Activated CD8-positive, alpha-beta T cell treated with anti-CD3 and anti-CD28 coated beads for 36 hours (primary cell): ENCODE measurements at places on chromosomes 12 and 14.

- DNase-seq: no peak
Measured at GRCh38 chr12:53625373-53625945, 723 bp downstream of the ATF7 start.

GRCh38 chr14:103621860-103622259, 7.2 kb upstream of the KLC1 start:
- no peak for DNase-seq

DNA sequence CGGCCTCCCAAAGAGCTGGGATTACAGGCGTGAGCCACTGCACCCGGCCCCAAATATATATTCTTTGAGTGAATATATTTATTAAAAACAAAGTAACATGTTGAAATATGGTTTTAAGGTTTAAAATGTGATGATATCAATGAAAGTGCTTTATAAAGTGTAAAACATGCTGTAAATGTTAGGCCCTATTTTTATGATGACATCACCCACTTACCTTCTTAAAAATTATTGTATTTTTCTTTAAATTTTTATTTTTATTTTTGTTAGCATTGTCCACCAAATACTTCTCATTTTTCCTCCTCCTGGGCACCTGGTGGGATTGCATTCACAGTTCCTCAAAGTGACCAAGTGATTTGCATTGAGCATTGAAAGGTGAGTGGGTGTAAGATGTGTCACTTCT, 152.6 kb upstream of the TBX3 start:
- DNase-seq: no peak

DNA sequence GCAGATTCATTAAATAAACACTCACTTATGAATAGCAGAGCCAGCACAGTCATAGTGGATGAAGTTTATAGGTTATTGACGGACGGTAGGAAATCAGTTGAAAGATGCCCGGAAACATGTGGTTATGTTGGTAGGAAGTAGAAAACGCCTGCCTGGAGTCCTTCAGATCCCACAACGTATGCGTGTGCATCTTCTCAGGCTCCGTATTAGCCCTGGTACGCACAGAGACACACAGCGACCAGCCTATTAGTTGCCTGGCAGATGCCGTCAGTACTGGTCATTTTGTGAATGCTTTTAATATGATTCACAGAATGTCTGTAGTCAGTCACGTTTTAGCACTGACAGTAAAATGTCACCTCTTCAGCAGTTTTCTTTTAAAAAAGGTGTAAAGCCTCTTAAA, 196.4 kb downstream of the RGS6 start:
- DNase-seq: no peak

- DNase-seq: no peak
Measured at GRCh38 chr14:72182708-72183432, 250.6 kb downstream of the RGS6 start.

- peak; percentile 49 for DNase-seq
Measured at GRCh38 chr12:57614178-57614947, 3.1 kb downstream of the ARHGEF25 start.

- no peak for DNase-seq
Measured at GRCh38 chr14:53884601-53885000, 72.0 kb downstream of the BMP4 start.

GRCh38 chr12:52346593-52346992, 20.7 kb downstream of the KRT85 start:
- DNase-seq: no peak

DNA sequence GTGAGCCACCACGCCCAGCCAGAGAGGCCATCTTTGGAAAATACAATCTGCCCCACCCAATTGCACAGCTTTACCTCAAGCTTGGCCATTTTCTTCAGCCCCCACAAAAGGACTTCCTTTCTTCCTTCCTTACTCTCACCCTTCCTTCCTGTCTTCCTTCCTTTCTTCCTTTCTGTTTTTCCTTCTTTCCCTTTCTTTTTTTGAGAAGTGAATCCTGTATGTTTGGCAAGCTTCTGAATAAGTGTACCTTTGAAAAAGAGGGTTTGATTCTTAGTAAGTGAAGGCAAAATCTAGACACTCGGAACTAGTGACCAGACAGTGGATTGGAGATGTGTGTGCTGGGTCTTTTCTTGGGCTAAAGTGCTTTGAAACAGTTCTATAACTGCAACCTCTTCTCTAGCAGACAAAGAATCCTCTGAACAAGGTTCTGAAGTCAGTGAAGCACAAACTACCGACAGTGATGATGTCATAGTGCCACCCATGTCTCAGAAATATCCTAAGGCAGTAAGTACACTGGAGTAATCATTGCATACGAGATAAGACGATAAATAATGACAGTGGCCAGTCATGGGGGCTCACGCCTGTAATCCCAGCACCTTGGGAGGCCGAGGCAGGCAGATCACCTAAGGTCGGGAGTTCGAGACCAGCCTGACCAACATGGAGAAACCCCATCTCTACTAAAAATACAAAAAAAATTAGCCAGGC, 49.5 kb downstream of the SUPT16H start:
- DNase-seq: no peak

- DNase-seq: no peak
Measured at GRCh38 chr12:32166510-32166909, 59.9 kb downstream of the BICD1 start.

DNA sequence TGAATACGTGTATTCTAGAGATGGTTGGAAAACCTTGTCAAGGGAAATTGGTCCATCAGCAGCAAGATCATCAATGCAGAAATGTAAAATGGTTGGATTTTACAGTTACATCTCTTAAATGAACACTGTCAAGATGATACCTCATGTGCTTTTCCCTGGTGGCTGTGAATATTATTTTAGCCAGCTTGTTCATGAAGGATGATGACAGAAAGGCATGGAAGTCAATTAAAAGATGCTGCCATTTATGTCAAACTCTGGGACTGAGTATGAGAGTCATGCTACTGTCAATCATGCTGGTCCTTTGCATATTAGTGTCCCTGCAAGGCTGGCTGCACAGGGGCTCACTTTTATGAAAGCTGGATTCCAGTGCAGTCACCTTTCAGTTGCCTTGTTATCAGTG, 10.3 kb upstream of the RERG start:
- no peak for DNase-seq

- DNase-seq: peak; percentile 90
Measured at GRCh38 chr12:108568338-108569154, 6.2 kb downstream of the ISCU start.

DNA sequence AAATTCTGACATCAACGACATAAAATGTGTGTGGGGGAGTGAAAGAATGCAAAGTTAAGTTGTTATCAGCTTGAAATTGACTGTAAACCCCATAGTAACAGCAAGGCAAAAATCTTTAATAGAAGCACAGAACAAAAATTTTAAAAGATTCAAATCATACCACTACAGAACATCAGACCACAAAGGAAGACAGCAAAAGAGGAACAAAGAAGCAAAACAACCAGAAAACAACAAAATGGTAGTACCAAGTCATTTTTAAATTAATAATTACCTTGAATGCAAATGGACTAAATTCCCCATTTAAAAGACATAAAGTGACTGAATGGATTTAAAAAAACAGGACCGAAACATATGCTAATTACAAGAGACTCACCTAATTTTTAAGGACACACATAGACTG, 31.3 kb downstream of the A2M start:
- no peak for DNase-seq

DNA sequence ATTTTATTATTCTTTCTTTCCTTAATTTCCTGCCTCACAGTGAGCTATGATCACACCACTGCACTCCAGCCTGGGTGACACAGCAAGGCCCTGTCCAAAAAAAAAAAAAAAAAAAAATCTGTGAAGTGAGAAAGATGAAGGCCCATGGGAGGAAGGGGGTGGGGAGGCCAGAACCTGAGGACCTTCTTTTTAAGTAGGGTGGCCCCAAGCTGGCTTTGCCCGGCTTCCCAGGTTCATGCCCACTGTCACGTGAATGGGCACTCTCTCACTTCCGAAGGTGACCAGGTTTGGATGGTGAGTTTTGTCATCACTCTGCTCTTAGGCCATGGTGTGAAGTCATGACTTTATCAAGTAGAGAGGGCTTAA, 82.3 kb downstream of the TNFAIP2 start:
- DNase-seq: no peak

- no peak for DNase-seq
Measured at GRCh38 chr12:20375560-20375959, 7.2 kb downstream of the PDE3A start.

DNA sequence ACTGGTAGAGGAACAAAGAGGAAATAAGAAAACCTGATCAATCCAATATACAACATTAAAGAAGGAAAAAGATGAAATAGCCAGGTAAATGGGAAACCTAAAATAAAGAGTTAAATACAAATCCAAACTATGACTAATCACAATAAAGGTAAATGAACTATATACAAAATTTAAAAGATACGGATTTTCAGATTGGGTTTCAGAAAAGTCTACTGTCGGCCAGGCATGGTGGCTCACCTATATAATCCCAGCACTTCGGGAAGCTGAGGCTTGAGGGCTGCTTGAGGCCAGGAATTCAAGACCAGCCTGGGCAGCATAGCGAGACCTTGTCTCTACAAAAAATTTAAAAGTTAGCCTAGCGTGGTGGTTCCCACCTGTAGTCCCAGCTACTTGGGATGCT, 39.9 kb upstream of the CHGA start:
- DNase-seq: no peak

GRCh38 chr14:96143906-96144305, 60.7 kb upstream of the BDKRB2 start:
- no peak for DNase-seq

- DNase-seq: peak; percentile 66
Measured at GRCh38 chr12:64608901-64609535, 1.3 kb upstream of the RASSF3 start.

DNA sequence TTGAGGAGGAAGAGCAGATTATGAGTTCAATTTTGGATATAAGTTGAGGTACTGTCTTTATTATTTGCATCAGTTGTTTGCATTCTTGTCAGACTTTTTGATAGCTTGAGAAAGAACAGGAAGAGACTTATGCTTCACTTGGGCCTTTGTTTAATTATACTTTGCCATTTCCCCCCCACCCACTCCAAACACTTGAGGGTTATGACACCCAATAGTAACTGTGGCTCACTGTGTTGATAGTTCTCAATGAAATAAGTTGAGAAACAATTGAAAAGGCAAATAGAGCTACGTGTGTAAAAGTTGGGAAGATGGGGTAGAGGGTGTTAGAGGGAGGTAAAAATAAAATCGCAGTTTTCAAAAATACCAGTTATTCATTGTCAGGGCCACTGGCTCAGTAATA, 17.7 kb downstream of the NAA30 start:
- DNase-seq: no peak

DNA sequence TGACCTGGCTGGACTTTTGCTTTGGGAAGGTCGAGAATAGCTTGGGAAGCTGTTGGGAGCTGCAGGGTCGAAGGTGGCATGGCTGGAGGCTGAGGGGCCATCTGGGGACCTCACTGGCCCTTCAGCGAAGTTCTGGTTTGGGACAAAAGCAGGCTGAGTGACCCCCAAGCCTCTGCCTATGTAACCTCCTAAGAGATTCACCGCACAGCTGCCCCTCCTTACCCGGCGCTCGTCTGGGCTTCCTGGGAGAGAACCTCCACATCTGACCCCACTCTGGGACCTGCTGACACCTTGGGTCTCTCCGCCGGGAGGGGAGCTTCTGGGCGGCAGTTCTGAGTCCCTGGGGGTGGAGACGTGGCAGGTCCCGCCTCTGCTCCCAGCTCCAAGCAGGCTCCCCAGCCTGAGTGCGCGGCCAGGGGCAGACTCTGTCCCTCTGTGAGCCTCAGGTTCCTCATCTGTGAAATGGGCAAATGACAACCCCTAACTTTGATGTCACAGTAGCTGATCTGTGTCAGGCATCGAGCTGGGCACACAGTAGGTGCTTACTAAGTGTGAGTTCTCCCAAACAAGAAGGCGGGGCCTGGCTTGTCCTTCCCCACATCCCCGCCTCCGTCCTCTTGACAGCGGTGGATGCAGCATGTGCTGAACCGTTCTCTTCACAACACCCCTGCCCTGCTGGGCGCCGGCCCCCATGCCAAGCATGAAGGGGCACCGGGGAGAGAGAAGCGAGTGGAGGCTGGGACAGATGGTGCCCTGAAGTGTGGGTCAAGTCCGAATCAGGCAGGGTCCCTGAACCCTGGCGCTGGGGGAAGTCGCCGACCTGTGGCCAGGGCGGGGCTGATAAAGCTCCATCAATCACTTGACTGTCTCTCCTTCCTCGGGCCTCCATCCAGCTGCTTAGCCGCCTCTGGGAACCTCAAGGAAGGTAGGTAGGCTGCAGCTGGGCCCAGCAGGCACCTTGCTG, 3.8 kb downstream of the EXOC3L4 start:
- DNase-seq: no peak

GRCh38 chr12:65632131-65632855, 192.0 kb upstream of the HMGA2 start:
- DNase-seq: no peak

- peak; percentile 90 for DNase-seq
Measured at GRCh38 chr12:106303202-106303820, 778 bp downstream of the TCP11L2 start.

DNA sequence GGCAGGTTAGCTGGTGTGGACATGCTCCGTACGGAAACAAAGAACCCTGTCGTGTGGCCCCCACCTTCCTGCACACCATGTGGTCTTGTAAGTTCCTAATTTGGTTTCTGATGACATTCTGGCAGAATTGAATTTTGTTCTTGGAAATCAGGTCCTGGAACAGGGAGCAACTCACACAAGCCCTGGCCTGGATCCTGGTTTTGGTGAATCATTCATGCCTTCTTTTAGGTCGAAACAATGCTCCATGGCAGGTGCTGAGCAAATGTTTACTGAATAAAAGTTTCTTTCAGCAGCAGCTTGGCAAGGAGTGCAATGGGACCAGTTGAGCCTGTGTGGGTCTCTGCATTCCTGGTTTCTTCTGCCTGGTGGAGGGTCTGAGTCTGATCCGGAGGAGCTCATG, 978.4 kb downstream of the BCL11B start:
- no peak for DNase-seq

- DNase-seq: no peak
Measured at GRCh38 chr12:65343230-65343629, 64.7 kb downstream of the MSRB3 start.

DNA sequence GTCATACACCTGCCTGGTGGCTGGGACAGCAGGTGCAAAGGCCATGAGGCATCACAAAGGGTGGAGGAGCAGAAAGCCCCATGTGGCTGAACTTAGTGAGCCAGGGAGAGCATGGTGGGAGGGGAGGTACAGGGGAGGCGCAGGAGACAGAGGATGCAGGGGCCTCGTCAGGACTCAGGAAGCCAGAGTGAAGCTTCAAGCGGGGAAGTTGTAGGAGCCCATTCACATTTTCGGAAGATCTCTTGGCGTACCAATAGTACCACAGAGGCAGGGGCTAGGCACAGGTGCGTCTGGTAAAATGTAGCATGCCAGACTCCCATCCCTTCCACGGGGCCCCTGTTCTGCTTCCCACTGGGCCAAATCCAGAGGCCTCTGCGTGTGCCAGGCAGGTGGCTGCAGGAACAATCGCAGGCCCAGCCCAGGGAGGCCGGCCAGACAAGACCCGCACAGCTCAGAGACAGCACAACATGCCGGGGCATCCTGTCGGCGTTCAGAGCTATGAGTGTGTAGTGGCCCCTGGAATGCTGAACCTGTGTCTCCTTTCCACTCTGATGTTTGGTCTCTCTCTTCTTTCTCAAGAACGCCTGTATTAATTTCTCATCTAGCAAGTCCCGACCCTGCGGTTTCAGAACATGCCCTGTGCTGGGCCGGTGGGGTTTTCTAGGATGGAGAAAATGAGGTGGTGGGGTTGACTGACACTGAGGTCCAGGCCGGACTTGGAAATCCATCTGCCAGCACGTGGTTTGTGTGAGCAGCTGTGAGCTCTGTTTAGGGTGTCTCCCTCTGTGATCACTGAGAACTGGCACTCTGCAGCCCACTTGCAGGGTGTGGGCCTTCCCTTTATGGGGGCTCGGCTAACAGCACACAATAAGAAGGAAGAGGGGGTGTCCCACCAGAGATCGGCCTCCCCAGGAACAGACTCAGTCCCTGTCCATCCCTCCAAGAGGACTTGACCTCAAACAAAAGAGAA, 5.5 kb upstream of the TMEM132D start:
- DNase-seq: no peak

GRCh38 chr14:33026850-33027430, 88.3 kb downstream of the NPAS3 start:
- DNase-seq: no peak
